Heart right ventricle (tissue), 16 donors: ENCODE measurements at places on chromosomes 2 and 18. TPM values are rescaled to one million over a fixed set of nuclear protein-coding genes. Genes with fewer than 3 reads are reported as not detected.

- no peak overlapping the region for H3K27ac ChIP-seq
- H3K4me1 ChIP-seq: no peaks in the 10 kb centered on the region
- H3K4me3 ChIP-seq: no peak overlapping the region
- H3K36me3 ChIP-seq: no peaks in the 10 kb centered on the region
- no peaks in the 10 kb centered on the region for H3K27me3 ChIP-seq
Observed at GRCh38 chr2:83459456-83459855, 999.6 kb downstream of the SUCLG1 start.

GRCh38 chr2:150663143-150663542, 175.7 kb upstream of the RND3 start:
- H3K27me3 ChIP-seq: no peaks in the 10 kb centered on the region
- H3K4me3 ChIP-seq: no peak overlapping the region
- no peaks in the 10 kb centered on the region for H3K4me1 ChIP-seq
- H3K36me3 ChIP-seq: no peaks in the 10 kb centered on the region

GRCh38 chr2:24885221-24886125, 34.6 kb downstream of the ADCY3 start:
- no peak overlapping the region for H3K4me3 ChIP-seq
- no peaks in the 10 kb centered on the region for H3K36me3 ChIP-seq
- no peaks in the 10 kb centered on the region for H3K27me3 ChIP-seq
- DNase-seq: no peak

GRCh38 chr2:116499389-116499788, 1315.1 kb upstream of the DDX18 start:
- no peaks in the 10 kb centered on the region for H3K27me3 ChIP-seq
- no peak overlapping the region for H3K27ac ChIP-seq
- no peaks in the 10 kb centered on the region for H3K36me3 ChIP-seq
- no peak overlapping the region for H3K4me3 ChIP-seq

GRCh38 chr18:61333746-61334490, 688 bp downstream of the CDH20 start:
- DNase-seq: no peak
- H3K27ac ChIP-seq: no peak overlapping the region
- peaks cover 28% of the 10 kb centered on the region for H3K27me3 ChIP-seq
- H3K4me1 ChIP-seq: no peaks in the 10 kb centered on the region
- no peaks in the 10 kb centered on the region for H3K36me3 ChIP-seq

DNA sequence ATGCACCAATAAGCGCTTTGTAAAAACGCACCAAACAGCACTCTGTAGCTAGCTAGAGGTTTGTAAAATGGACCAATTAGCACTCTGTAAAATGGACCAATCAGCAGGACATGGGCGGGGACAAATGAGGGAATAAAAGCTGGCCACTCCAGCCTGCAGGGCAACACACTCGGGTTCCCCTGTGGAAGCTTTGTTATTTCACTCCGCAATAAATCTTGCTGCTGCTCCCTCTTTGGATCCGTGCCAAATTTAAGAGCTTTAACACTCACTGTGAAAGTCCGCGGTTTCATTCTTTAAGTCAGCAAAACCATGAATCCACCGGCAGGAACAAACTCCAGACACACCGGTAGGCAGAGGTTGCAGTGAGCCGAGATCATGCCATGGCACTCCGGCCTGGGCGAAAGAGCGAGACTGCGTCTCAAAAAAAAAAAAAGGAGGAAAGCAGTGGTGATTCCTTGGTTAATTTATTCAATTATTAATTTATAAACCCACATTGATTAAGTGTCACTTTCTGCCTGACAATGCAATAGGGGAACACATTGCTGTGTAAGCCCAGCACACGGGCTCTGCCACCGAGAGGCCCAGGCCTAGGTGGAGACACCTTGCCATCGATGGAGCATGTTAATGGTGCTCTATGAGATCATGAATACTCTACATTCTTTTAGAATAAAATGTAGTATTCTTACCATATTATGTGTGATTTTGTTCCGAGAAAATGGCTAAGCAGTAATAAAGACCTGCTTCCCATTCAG, 687.6 kb upstream of the HS6ST1 start:
- no peak overlapping the region for H3K27ac ChIP-seq
- no peaks in the 10 kb centered on the region for H3K27me3 ChIP-seq
- H3K4me3 ChIP-seq: no peak overlapping the region
- no peak for DNase-seq

- DNase-seq: no peak
- H3K27me3 ChIP-seq: no peaks in the 10 kb centered on the region
- no peak overlapping the region for H3K4me3 ChIP-seq
- no peak overlapping the region for H3K27ac ChIP-seq
Observed at GRCh38 chr2:195697681-195698220, 40.7 kb downstream of the SLC39A10 start.

DNA sequence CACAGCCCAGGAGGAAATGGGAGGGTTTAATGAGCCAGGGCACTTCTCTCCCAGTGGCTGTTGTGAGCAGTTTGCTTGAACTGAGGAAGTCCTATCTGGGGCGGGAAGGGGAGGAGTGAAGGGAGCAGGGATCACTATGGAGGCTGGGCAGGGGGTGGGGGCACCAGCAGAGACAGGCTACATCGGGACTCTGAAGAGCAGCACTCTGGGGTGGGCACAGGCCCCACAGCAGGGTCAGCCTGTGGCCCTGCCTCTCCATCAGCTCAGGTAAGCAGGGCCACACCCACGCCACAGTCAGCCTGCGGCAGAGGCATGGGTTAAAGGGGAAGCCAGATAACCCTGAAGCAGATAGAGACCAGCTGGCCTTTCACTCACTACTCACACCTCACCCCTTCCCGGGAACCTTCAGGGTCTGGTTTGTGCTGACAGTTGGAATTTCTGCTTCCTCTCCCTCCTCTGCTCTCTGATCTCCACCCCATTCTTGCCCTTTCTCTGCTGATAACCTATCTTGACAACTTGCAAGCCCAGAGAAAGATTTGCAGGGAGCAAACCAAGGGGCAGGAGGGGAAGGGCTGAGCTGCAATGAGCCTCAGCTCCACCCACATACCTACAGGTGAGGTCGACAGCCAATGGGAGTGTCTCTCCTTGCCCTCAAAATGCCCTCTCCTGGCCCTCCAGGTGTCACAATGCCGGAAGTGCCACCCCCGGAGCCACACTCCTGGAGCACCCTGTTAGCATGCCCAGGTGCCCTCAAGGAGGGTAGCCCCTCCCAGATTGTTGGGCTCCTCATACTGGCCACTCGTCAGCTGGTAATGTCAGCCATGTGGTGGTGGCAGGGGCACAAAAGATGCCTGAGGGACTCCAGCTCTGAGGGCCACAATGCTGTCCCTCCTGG, 3.7 kb downstream of the SIGLEC15 start:
- no peaks in the 10 kb centered on the region for H3K36me3 ChIP-seq
- H3K4me3 ChIP-seq: no peak overlapping the region
- DNase-seq: no peak
- no peaks in the 10 kb centered on the region for H3K27me3 ChIP-seq

DNA sequence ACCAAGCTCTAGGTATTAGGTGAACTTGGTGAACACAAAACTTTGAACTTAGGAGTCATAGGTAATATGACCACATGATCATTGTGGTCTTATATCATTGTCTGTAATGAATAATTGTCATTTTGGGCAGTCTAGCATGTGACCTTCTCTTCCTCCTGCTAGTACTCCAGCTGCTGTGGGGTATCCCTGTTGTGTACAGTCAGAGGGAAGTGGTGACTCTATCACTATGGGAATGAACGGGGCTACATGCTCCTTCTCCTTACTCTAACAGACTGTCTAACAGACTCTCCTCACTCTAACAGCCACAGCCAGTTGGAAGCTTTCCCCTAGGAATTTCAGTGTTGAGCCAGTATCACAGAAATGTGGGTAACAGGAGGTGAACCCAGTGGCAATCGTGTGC, 68.2 kb upstream of the NEDD4L start:
- no peak for DNase-seq
- H3K27ac ChIP-seq: no peak overlapping the region
- H3K36me3 ChIP-seq: no peaks in the 10 kb centered on the region
- no peaks in the 10 kb centered on the region for H3K4me1 ChIP-seq

DNA sequence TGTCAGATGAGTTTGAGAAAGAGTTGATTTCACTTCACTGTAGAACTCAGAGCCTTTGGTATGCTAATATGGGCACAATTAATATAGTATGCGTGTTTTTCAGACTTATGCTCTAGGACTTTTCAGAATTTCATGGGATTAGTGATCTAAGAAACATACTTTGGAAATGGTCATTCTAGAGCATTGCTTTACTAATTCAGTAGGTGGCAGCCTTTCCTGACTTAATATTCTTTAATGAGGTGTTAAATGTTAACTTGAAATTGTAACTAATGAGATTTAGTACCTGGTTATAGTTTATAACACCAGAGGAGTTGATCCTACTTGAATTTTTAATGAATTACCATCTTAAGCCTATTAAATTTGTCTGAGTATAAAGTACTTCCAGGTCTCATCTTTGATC, 28.4 kb downstream of the ACTR2 start:
- H3K36me3 ChIP-seq: peaks cover 84% of the 10 kb centered on the region
- no peak for DNase-seq
- no peak overlapping the region for H3K4me3 ChIP-seq
- H3K27me3 ChIP-seq: no peaks in the 10 kb centered on the region
- no peaks in the 10 kb centered on the region for H3K4me1 ChIP-seq

DNA sequence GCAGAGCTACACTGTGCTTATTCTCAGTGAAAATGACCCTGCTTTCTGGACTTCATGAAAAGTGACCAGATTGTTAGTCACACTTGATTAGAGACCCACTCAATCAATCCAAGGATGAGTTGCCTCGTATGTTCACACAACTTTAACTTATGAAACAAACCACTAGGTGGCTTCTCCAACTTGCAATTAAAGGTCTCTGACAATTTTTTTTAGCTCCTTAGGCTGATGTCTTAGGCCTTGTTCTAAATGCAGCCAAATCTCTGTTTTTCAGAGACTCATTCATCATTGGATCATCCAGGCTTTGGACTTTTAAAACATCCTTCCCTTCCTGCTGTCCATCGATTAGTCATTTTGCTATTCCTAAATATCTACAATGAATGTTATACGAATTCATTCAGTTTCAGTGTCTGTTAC, 63.4 kb downstream of the MREG start:
- no peak overlapping the region for H3K27ac ChIP-seq
- no peak overlapping the region for H3K4me3 ChIP-seq
- H3K4me1 ChIP-seq: no peaks in the 10 kb centered on the region
- DNase-seq: no peak
- no peaks in the 10 kb centered on the region for H3K36me3 ChIP-seq

- no peak overlapping the region for H3K27ac ChIP-seq
- H3K4me3 ChIP-seq: no peak overlapping the region
- H3K4me1 ChIP-seq: no peaks in the 10 kb centered on the region
- no peak for DNase-seq
Observed at GRCh38 chr2:48991415-48992131, 162.7 kb downstream of the FSHR start.

- H3K27ac ChIP-seq: no peak overlapping the region
- H3K4me1 ChIP-seq: peaks cover 17% of the 10 kb centered on the region
- DNase-seq: no peak
- H3K4me3 ChIP-seq: no peak overlapping the region
- H3K27me3 ChIP-seq: no peaks in the 10 kb centered on the region
Observed at GRCh38 chr2:86598966-86599365, 24.7 kb downstream of the RNF103 start.

DNA sequence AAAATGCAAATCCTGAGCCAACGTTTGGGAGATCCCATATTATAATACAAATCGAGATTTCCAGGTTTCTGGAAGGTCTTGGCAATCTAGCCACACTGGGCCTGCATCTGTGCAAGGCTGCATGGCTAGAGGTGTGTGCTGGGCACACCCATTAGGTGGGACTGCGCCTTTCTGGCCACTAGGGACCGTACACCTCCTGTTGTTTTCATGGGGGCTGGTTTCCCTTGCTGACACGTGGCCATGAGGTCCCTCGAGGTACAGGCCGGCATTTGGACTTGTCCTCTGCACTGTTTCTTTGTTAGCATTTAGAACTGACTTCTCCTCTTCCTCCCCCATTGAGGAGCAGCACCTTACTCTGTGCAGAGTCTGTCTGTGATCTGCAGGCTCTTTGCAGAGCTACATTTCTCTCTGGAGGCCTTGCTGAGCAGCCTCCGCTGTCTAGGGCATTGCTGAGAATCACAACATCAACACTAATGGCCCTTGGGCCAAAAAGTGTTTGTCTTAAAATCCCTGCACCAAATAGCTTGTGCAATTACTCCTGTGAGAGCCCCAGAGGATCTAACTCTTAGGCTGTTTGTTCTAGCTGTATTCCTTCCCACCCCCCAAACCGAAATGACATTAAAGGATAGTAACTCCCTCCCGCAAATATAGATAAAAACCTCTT, 131.2 kb downstream of the NEDD4L start:
- no peak overlapping the region for H3K27ac ChIP-seq
- no peaks in the 10 kb centered on the region for H3K36me3 ChIP-seq
- no peak overlapping the region for H3K4me3 ChIP-seq
- no peaks in the 10 kb centered on the region for H3K27me3 ChIP-seq
- DNase-seq: no peak

DNA sequence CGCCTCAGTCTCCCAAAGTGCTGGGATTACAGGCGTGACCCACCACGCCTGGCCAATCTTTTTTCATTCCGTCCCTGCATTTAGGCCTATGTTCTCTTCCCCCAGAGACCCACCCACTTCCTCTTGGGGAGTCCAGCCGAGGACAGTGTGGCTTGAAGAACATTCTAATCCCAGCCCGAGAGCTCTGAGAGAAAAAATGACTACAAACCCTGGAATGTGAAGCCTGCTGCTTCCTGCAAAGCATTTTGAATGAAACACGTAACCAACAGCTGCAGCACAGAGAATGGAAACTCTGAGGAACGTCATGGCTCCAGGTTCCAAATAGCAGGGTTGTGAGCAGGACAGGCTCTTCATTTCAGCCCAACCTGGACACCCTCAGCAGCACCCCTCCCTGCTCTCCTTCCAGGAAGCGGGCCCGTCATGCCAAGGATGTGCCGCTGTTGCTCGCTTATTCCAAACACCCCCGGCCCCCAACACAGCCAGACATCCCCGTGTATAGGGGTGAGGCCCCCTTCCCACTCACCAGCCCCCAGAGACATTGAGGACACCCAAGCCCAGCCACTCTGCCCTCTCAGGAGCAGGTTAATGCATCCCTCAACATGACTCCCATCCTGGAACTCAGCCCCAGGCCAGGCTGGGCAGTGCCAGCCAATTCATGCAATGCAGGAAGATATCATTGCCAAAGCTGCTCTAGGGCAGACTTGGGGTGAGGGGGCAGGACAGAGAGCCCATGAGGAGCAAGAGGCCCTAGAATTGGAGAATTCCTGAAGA, 139.8 kb downstream of the ZFP36L2 start:
- peak overlapping the region; percentile 93 for H3K27ac ChIP-seq
- no peaks in the 10 kb centered on the region for H3K27me3 ChIP-seq
- H3K36me3 ChIP-seq: no peaks in the 10 kb centered on the region
- H3K4me1 ChIP-seq: peaks cover 64% of the 10 kb centered on the region
- DNase-seq: peak; percentile 88
- H3K4me3 ChIP-seq: no peak overlapping the region

DNA sequence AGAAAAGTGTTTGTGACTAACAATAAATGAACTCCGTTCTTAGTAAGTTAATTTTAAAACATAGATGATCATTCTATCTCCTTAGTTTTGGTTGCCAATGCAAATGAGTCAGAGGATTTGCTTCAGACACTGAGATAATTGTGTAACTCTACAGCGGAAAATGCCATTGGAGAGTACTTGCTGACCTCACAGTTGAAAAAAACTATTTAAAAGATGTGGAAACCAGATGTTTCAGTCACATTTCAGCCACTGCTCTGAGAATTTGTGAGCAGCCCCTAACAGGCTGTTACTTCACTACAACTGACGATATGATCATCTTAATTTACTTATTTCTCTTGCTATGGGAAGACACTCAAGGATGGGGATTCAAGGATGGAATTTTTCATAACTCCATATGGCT, at the start of gene TNFAIP6:
Gene TNFAIP6, plus strand, starts transcription at position 234 of the 400 bp plus-strand sequence. Its CDS starts 75 bp downstream, at position 309.
- peak within 1 kb of the TSS; percentile 44 for H3K4me3 ChIP-seq
- DNase-seq: no peak
- no peaks in the 10 kb centered on the region for H3K36me3 ChIP-seq
- peak within 1 kb of the TSS; percentile 54 for H3K27ac ChIP-seq

SP5 gene
- 0.53 TPM for total RNA-seq

C2orf66 gene
- total RNA-seq: not detected

SCN3A gene
- 0.55 TPM for total RNA-seq

LCT gene
- not detected for total RNA-seq

E2F6 gene
- 14.2 TPM for total RNA-seq
